ENCODE measurements at places on chromosomes 4 and X.

DNA sequence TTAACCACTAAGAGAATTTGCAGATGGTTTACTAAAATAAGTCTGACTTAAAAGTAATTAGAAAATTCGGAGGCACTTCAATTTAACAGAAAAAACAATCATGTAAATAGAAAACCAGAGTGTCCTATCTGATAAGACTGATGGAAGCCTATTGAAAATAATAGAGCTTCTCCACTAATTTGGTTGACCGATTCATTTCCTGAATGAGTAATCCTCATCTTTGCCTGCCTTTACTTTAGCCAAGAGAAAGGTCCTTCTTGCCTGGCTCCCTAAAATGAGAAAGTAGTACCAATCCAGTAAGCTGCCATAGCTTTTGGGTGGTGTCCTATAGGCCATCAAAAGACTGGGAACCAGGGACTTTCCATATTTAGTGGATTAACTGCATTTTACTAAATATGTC is 48.4 kb downstream of the KCNIP4 start:
- DNase-seq, result no peak

DNA sequence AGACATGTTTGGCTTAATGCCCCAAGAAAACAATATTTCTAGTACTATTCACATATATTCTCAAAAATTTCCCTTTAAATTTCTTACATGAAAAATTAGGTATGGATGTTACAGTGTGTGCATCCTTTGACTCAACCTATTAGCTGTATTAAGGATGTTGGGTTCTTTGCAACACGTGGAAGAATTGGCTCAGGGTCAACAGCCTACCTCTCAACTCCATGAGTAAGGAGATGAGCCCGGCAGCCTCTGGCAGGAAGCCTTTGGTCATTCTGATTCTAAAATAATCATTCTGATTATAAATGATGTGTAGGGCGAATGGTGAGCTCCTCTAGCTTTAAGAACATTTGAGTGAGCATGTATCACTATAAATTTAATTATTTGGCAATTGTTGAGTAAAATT is 148.0 kb upstream of the WDFY3 start:
- no peak for DNase-seq

GRCh38 chr4:142411993-142412392 is 434.1 kb downstream of the INPP4B start:
- no peak for DNase-seq

DNA sequence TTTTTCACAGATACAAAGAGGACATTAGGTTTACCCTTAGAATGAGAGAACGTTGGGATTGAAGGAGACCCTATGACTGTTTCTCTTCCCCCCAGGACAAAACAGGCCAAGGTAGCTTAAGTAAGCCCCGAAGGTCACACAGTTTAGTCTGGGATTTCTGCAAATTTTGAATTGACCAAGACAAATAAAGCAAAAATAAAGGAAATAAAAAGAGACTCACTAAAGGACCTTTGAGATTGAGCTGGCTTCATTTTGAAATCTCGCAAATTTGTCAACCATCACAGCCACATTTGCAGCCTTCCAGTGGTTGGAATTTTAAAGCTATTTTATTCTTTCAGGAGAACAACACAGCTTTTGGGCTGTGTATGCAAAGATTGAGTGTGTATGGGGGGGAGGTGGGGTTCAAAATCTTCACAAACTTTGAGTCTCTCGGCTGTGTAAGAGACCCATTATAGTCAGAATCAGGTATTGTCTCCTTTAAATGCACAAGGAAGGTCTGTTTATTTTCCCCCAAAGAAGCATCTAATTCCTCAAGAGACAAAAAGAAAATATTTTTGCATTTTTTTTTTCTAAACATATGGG is 4.2 kb downstream of the TMSB4X start:
- no peak for DNase-seq

- no peak for DNase-seq
Observed at GRCh38 chr4:114251020-114251419, 271.6 kb upstream of the ARSJ start.

DNA sequence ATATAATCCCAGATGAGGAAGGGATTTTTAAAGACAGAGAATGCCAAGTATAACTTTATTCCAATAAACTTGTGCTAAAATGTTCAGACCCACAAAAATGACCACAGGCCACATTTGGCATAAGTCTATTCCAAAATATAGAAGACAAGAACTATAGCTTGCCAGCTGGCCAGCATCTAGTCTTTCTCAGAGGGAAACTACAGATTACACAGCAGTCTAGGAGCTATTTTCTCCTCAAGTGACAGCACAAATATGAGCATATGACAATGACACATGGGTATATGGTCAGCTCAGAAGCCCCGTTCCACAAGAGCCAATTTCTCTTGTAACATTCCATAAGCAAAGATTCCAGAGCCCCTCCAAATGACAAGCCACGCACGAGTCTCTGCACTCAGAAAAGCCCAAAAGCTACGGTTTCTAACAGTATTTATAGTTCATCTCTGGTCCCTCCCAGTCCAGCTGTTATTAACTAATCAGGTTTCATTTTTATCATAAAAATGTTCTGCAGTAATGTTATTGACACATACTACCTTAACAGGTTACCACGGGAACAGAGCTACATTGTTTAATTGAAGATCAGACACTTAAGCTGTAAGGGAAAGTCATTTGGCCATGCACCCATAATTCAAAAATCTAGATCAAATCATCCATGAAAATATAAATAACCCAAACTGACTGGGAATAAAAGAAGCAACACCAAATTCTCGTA is 70.3 kb downstream of the RAB28 start:
- DNase-seq, result no peak

GRCh38 chrX:18173494-18174180 is 47.0 kb downstream of the BEND2 start:
- DNase-seq, result no peak

GRCh38 chr4:115325836-115326235 is 212.4 kb upstream of the NDST4 start:
- no peak for DNase-seq
